ENCODE measurements at places on chromosomes 12 and 14. TPM values are rescaled to one million over a fixed set of nuclear protein-coding genes. Genes with fewer than 3 reads are reported as not detected.

The C12orf50 gene
- total RNA-seq, result 0.22 TPM

DNA sequence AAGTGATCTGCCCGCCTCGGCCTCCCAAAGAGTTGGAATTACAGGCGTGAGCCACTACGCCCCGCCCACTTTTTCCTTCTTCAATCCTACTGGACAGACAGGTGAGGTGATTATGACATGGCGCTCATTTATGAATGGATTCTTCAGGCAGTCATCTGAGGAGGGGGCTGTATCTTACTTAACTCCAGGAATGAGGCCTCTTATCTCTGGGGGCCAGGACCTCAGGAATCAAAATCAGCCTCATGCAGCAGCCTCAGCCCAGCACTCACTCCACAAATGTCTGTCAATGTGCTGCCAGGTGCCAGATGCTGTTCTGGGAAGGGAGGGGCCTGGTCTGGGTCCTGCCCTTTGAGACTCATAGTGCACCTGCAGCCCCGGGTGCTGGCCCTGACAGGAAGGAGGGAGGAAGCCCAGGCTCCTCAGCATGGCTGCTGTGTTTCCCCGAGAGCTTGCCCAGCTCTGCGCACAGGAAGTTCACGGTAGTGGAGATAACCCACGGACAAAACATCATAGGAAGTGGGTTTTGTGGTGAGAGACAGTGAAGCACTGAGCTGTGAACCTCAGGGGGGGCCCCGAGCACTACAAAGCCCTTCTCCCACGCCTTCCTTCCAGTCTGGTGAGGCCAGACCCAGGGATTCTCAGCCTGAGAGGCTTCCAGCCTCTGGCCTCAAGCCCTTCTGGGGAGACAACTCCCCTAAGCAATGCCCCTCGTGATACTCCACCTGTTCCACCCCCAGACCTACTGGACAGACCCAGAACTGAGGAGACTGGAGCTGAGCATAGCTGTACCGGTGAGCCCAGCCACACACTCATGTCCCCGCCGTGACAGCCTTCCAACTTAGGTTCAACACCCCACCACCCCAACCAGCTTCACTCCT is 22.3 kb downstream of the GALNT6 start:
- DNase-seq, result no peak

GRCh38 chr12:51867371-51867770 is 18.9 kb upstream of the FIGNL2 start:
- DNase-seq, result no peak

DNA sequence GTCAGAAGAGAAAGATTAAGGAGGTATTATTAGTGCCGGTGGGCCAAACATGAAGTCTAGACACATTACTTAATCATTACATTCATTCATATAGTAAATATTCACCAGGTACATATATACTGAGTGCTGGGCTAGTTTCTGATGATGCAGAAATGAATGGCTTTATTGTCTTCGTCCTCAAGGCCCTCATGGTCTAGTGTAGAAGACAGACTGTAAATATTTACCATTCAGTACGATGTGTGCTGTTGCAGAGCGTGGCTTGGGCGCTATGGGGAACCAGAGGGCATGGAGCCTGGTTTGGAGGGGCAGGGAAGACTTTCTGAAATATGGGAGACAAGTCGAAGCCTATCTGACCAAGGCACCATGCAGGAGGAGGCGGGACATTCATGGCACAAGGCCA is 37.0 kb upstream of the TCL1B start:
- no peak for DNase-seq

The LBHD2 gene
- total RNA-seq, result not detected

DNA sequence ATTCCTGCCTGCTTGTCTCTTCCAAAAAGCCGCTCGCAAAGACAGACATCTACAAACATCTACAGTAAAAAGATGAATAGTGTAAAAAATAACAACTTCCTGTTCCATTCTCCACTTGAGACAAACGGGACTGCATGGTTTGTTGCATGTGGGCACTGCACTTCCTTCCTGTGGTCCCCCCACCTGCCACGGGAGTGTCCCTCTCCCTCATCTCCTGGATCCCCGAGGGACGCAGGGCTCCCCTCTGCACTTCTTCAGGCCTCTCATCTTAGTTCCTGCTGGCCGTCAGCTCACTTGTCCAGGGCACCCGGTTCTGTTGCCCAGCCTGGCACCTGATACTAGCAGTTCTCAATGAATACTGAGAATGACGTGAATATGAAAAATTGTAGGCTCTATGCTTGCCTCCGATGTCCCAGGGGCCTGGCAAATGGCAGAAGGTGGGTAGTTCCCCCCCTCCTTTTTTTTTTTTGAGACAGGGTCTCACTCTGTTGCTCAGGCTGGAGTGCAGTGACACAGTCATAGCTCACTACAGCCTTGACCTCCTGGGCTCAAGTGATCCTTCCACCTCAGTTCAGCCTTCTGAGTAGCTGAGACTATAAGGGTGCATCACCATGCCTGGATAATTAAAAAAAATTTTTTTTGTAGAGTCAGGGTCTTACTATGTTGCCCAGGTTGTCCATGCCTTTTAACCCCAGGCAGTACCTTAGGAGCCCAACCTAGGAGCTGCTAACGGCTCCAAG is 3.5 kb upstream of the KLC1 start:
- DNase-seq, result no peak

The DCAF4 gene
- total RNA-seq, result 21.4 TPM

The ABCC9 gene
- 1.00 TPM for total RNA-seq

The IL26 gene
- total RNA-seq, result not detected

The MYRFL gene
- 0.16 TPM for total RNA-seq

GRCh38 chr12:117127933-117128823 is 29.0 kb upstream of the TESC start:
- no peak for DNase-seq

DNA sequence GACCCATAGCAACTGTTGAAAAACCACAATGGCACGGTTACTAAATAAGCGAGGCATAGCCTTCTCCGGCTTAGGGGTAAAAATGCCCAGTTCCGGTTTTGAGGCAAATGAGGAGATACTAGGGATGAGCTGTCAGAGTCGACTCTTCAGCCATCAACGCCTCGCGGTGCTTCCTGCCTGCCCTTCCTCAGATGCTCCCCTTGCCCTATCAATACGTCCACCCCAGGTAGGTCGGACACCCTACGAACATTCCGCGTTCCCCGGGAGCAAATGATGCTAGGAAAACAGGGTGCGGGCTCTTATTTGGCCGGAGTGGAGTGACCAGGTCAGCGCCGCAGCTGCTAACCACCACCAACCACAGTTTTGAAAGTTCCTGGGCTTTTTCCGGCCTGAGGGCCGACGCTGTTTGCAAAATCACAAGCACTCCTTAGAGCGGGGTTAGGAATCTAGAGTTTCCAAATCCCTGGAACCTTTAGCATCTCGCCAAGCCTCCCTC is 1.2 kb downstream of the SRSF9 start:
- DNase-seq, result no peak

- DNase-seq, result no peak
Measured at GRCh38 chr12:131803961-131804521, 24.2 kb upstream of the MMP17 start.

- no peak for DNase-seq
Measured at GRCh38 chr14:94598816-94599655, 13.2 kb upstream of the SERPINA3 start.

GRCh38 chr12:126608607-126609175 is 1543.5 kb downstream of the AACS start:
- DNase-seq, result no peak

The SIRT4 gene
- 4.6 TPM for total RNA-seq

DNA sequence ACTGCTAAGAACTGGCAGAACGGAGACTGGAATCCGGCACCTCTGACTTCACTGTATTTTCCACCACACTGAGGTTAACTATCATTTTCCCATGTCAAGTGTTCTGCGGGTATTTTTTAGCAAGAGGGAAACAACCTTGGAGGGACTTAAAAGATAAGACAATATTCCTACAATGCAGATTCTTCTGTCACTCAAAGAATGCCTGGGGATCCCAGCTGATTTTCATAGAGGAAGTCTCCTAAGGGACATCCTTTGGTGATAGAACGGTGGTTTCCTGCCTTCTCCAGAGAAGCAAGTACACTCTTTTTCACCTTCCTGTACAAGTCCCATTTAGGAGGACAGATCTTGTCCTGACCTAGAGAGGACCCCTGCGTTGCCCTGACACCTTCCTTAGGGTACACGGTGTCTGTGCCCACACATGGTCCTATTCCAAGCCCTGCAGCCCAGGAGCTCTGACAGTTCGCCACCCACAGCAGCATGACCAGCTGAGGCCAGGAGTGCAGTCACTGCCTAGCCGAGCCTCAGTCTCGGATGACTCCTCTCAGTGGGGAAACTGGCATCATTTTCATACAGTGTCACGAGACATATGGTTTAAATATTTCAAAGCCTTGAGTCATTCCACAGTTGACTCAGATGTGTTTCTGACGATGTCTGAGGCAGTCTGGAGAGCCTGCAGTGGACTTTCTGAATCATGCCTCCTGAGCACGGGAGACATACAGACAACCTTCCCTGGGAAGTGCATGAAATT is 181.3 kb upstream of the FKBP4 start:
- DNase-seq, result no peak

The PLBD1 gene
- 41.3 TPM for total RNA-seq

- no peak for DNase-seq
Measured at GRCh38 chr14:23129759-23130316, 10.8 kb upstream of the CEBPE start.

- no peak for DNase-seq
Measured at GRCh38 chr14:36511981-36512584, 7.9 kb downstream of the NKX2-1 start.

DNA sequence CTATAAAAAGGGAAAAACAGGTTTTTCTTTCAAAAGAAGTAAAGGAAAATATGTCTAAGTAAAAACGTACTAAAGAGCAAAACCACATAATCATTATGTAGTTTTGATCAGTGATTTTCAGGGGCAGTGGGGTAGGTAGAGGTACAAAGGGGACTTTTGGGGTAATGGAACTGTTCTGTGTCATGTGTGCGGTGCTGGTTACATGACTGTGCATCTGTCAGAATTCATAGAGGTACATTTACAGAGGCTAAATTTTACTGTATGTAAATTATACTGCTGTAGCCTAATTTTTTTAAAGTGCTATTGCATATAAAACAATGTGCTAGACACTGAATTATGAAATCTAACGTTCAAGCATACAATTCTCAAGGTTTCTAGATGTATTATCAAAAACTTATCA is 2.0 kb downstream of the ESR2 start:
- DNase-seq, result no peak

DNA sequence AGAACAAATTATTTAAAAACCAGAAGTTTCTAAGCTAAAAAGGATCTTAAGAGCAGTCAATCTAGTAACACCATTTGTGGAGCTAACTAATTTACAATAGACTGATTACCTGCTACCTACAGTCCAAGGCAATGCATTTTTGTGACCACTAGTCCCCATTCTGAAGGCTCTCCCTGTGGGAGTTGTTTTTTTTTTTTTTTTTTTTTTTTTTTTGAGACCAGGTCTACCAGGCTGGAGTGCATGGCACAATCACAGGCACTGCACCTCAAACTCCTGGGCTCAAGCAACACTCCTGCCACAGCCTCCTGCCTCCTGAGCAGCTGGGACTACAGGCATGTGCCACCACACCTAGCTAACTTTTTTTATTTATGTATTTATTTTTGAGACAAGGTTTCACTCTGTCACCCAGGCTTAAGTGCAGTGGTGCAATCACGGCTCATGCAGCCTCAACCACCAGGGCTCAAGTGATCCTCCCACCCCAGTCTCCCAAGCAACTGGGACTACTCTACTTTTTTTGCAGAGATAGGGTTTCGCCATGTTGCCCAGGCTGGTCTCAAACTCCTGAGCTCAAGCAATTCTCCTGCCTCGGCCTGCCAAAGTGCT is 3.9 kb downstream of the GNPTAB start:
- no peak for DNase-seq

GRCh38 chr14:34981743-34982420 is 910 bp upstream of the SRP54 start:
- DNase-seq, result peak; percentile 44

The RERGL gene
- 0.40 TPM for total RNA-seq

The CPNE6 gene
- not detected for total RNA-seq

The SCYL2 gene
- 55.5 TPM for total RNA-seq

The CLEC14A gene
- total RNA-seq, result not detected

GRCh38 chr14:75566321-75566720 is 12.1 kb upstream of the FLVCR2 start:
- no peak for DNase-seq

GRCh38 chr12:4909734-4910501 is at the start of gene KCNA1:
Gene KCNA1, plus strand, starts transcription at chr12:4909905. Its CDS starts 1,474 bp downstream, at chr12:4911379.
- DNase-seq, result no peak

GRCh38 chr14:99784508-99784907 is 8.7 kb upstream of the EML1 start:
- DNase-seq, result no peak

GRCh38 chr12:58028294-58028693 is 86.9 kb downstream of the ATP23 start:
- DNase-seq, result no peak

GRCh38 chr12:121535150-121536053 is 45.4 kb downstream of the KDM2B start:
- DNase-seq, result no peak

DNA sequence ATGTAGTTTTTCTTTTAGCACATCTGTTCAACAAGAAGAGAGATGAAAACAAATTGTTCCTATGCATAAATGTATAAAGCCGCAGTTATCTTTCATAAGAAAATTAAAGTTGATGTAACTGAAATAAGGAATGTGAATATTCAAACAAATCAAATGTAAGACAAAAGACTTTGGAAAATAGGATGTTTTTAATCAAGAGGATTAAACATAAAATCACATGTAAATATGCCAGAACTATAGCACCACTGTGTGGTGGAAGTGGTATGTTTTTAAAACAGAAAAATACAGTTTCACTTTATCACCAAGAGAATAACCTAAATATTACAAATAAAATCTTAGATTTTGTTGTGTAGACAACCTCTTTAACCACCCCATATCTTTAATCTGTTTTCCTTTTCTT is 40.4 kb downstream of the CAPS2 start:
- DNase-seq, result no peak

The ERBB3 gene
- total RNA-seq, result 59.0 TPM

The FAM90A1 gene
- 0.09 TPM for total RNA-seq

The GPR84 gene
- 0.32 TPM for total RNA-seq

The GLRX5 gene
- total RNA-seq, result 38.4 TPM

GRCh38 chr14:59214702-59215302 is 26.3 kb downstream of the DAAM1 start:
- no peak for DNase-seq

The METTL25 gene
- total RNA-seq, result 11.9 TPM

DNA sequence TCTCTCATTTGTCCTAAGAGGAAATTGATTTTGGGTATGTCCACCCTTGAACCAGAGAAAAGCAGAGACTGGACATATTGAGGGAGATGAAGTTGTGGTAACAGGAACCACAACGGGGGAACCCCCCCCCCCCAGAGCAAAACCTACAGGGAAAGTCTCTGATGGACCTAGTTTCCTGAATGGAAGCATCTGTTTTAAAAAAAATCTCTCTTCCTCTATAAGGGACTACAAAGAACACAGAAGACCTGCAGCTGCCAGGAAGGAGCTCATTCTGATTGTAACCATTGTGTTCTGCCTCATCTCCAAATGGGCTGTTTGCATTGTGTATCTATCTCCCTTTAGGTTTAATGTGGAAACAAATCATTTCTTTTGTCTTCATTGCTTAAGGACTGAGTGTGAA is 13.4 kb downstream of the C1S start:
- DNase-seq, result no peak

All from mesothelial cell of epicardium (in vitro differentiated cells).